ENCODE measurements at places on chromosomes 1 and 21. TPM values are rescaled to one million over a fixed set of nuclear protein-coding genes. Genes with fewer than 3 reads are reported as not detected.

Gene ZBTB8A
- 0.42 TPM for total RNA-seq

Gene CRP
- not detected for total RNA-seq

Gene MYOM3
- total RNA-seq: not detected

Gene BTBD19
- 7.3 TPM for total RNA-seq

- no peak for DNase-seq
Measured at GRCh38 chr21:31103571-31104265, 65.4 kb upstream of the KRTAP19-8 start.

GRCh38 chr1:161720956-161721737 is at the start of gene FCRLB:
TSS of gene FCRLB (plus strand) at chr1:161721544. CDS start at chr1:161722673, 1,129 bp downstream.
- no peak for DNase-seq

GRCh38 chr1:65309304-65310077 is at the start of gene DNAJC6:
TSS of gene DNAJC6 (plus strand) at chr1:65309543. CDS start at chr1:65309746, 203 bp downstream.
- DNase-seq: peak; percentile 17

GRCh38 chr1:86156566-86157455 is at the start of gene COL24A1:
TSS of gene COL24A1 (minus strand) at chr1:86156772. CDS start at chr1:86156396, 376 bp downstream.
- no peak for DNase-seq

GRCh38 chr1:192477630-192478029 is 97.9 kb upstream of the RGS1 start:
- DNase-seq: no peak

DNA sequence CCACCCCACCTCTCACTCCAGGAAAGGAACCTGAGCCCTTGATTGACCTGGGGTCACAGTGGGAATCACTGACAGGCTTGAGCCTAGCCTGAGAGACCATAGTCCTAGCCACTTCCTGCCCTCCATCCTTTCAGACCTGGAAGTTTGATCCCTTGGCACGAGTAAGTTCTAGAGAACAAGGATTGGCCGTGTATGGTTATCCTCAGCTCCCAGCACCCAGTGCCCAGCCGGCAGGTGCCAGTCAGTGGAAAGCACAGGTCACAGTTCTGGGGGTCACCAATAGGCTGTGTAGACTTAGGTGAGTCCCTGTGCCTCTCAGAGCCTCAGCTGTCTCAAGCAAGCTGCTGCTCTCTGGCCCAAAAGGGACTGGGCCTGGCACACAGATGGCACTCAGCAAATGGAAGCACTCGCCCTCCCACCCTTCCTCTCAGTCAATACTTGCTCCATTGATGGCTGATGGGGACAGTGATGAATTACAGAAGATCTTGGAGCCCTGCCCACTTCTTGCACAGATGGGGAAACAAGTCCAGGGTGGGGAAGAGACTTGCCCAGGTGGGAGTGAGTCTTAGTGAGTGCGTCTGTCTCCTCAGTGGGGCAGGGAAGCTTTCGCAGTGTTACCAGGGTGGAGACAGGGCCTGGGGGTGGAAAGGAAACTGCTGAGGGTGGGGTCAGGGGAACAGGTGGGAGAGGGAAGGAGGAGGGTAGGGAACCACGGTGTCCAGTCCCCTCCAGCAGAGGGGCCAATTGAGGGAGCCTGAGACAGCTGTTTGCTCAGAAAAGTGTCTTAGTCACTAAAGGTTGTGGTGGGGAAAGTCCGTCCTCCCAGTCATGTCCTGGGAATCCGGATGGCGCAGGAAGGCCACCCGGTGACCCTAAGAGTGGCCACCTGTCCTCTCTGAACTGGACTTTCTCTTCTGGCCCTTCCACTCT is 2.6 kb upstream of the KCNQ4 start:
- DNase-seq: no peak

DNA sequence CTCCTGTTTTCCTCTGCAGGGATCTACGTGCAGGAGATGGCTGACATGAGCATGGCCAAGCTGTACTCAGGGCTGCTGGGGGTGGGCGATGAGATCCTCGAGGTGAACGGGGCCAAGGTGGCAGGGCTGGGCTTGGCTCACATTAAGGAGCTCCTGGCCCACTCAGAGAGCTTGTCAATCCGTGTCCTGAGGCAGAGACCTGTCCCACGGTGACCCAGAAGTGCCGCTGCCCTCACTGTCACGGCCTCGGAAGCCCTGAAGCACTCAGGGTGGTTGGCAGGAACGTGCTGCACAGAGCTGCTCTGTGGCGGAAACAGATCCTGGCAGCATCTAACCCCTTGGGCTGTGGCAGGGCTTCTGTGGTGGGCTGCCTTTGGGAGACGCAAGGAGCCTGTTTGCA is 37.6 kb downstream of the KIAA1614 start:
- no peak for DNase-seq

Data from CD8-positive, alpha-beta memory T cell (primary cell).